ENCODE measurements at places on chromosomes 3 and 15.

GRCh38 chr3:134326126-134326525 lies 48.1 kb downstream of the AMOTL2 start:
- DNase-seq, result no peak

- DNase-seq, result no peak
Measured at GRCh38 chr3:125148836-125149235, 63.7 kb downstream of the SLC12A8 start.

- DNase-seq, result no peak
Measured at GRCh38 chr3:99928771-99929744, 111.4 kb downstream of the CMSS1 start.

- DNase-seq, result no peak
Measured at GRCh38 chr3:52279596-52279995, 1.1 kb upstream of the WDR82 start.

DNA sequence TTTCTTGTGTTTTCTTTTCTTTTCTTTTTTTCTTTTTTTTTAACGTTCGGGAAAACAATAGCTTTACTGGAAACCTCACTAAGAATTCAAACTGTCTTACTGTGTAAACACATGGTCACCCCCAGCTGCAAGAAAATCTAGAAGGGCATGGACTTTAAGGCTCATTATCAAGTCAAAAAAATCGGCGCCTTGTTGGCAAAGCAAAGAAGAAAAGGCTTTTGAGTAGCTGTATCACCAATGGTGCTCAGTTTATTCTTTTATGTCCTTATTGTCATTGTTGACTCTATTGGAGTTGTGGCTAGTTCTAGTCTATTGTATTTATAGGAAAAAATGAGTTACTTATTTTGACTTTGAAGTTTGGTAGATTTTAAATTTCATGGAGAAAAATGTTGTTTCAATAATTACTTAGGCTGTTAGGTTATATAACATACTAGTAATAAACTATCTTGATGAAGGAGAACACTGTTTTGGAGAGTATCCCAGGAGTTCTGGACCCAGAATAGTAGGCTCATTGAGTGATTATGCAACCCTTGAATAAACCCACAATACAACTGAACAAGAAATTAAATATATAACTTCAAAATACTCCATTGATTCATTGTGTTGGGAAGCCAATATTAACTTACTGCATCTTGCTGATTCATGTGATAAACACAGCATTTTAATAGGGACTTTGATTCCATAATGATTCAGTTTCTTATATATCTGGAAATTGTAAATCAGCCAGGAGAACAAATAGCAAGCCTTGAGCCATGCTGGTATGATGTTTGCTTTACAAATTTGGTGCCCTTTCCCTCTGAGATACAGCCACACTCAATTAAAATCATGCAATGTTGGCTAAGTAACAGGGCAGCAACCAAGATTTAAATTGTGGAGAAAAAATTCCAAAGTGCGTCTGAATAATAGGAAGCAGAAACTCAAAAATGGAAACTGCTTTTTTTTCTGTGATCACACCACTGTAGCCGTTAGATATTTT lies 27.8 kb upstream of the GOLIM4 start:
- DNase-seq, result no peak
